Activated CD8-positive, alpha-beta memory T cell treated with anti-CD3 and anti-CD28 coated beads for 1 hour (primary cell): ENCODE measurements at places on chromosomes 2 and 18.

- DNase-seq: no peak
These were observed 205.4 kb upstream of the CDH2 start for GRCh38 chr18:28382215-28382879.

DNA sequence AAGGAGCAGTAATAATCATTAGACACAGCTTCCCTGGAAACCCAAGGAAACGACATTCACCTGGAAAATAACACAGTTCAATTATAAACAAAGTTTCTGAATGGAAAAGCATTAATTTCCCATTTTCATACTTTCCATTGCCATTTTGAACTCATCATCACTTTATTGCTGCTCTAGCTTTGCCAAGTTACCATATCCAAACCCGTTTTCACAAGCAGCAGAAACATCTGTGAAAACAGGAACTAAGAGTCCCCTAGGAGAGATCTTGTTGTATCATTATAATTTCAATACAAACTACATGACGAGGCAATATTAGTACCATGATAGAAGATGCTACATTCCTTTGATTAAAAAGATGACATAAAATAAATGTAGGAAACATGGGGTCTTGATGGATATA, 597.0 kb upstream of the NRXN1 start:
- DNase-seq: no peak

DNA sequence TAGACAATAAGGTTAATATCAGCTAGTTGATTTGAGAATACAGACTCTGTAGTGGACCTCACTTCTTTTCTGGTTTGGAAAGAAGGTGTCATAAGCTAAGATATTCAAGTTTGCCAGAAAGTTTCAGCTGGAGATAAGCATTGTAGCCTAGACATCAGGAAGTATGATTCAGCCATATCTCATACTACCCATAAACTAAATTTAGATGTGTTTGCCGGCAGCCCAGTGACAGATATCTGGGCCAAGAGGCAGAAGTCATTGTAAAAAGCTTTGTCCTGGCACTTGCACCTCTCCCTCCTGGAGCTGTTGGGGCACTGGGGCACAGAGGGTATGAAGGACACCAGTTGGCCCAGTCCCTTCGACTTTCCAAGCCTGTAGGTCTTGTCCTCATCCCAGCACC, 128.0 kb downstream of the EPHA4 start:
- DNase-seq: no peak

DNA sequence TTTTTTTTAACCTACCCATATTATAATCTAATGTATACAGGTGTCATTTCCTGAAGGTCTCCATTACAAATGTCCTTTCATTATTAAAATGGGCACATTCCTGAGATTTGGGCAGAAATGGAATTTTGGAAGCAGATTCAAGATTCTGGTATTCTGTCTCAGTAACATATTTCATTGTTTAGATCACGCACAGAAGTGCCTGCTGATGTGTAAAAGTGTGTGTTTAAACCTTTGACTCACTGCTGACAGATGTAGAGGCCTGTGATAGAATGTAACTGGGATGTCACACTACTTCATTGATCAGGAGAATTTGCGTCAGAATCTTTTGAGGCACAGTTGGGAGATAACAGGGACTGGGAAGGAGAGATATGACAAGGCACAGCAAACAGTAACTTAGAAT, 276.8 kb upstream of the EPAS1 start:
- DNase-seq: no peak

GRCh38 chr2:24873619-24874018, 46.4 kb downstream of the ADCY3 start:
- no peak for DNase-seq

DNA sequence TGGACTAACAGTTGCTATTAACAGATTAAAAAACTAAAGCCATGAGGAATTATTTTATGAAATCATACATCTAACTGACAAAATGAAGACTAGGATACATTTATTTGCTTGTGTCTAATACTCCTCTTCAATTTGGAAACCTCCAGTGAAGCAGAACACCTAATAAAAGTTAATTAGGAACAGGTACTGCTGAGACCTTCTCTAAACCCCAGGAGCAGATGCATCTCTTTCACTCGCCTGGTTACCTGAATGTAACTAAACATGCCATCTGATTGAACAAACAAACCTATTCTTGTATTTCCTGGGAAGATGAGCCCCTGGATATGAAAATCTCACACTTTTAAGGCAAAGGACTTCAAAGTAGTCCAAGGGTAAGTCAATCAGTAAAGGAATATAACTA, 898.2 kb downstream of the NRXN1 start:
- no peak for DNase-seq

- no peak for DNase-seq
These were observed 42.3 kb upstream of the STAT1 start for GRCh38 chr2:191056228-191056627.

DNA sequence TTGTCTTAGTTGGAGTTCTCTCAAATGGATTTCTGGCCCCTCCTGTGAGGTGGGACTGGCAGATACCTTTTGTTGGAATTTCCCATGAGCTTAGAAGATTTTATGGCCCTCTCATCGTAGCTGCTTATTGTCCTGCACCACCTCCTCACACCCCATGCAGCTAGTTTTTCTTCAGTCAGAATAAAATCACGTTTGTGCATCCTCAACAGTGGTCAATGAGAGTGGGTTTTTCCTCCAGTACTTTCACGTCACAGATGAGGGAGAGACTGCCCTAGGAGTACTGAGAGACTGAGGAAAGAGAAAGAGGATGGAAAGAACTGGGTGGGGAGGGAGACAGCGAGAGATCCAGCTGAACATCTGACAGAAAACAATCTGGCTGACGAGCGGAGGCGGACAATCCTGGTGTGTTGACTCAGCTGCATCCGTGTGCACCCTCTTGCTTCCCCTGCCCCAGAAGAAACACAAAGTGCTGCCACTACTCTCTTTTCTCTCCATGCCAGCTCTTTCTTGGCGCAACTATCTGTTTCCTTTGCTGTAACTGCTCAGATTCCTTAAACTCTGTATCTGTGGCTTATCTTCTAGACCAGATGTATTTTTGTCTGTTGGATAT, 7.4 kb downstream of the RAPGEF4 start:
- no peak for DNase-seq

- no peak for DNase-seq
These were observed 280.2 kb downstream of the SP3 start for GRCh38 chr2:173684896-173685459.

DNA sequence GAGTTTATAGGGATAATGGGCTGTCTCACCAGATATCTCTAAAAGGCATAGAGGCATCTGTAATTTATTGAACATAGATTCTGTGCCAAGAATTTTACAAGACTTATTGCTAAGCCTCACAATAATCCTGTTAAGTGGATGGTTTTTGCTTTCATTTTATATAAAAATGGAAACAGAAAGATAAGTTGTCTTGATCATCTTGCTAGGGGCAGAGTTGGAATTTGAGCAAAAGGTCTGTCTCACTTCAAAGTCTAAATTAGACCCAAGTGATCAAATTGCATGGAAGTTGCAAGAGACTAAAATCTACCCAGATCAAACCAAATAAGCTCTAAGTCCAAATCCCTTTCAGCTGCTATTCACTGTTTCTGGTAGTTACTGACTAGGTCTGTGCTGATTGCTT, 95.3 kb upstream of the SOX11 start:
- DNase-seq: no peak

GRCh38 chr2:241225983-241226382, 37.5 kb downstream of the ANO7 start:
- no peak for DNase-seq

DNA sequence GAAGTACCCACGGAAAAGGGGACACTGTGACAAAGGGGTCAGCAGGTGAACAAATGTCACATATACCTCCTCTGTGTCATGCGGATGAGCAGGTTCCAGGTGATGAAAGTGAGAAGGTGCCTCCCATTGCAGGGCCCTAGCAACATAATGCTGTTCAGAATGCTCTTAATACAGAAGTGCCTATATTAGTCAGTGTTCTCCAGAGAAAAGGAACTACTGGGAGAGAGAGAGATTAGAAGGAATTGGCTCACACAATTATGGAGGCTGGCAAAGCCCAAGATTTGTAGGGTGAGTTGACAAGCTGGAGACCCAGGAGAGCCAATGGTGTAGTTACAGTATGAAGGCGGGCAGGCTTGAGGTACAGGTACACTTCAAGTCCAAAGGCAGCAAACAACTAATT, 98.1 kb upstream of the CDC42EP3 start:
- DNase-seq: no peak

DNA sequence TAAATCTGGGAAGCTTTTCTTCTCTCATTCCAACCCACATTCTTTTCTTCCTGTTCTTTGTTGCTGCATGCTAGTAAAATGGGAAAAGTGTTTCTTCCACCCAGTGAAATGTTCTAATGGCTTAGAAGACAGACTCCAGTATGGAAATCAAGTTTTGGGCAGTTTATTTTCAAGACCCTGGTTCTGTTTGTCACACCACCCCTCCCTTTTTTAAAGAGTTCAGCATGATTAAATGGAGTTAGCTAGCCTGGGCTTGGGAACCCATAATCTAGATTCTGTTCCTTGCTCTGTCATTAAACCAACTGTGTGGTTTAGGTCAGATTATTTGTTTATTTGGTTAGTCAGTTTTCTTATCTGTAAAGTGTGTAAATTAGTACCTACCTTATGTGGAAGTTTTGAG, 151.8 kb upstream of the NT5C1B start:
- no peak for DNase-seq

DNA sequence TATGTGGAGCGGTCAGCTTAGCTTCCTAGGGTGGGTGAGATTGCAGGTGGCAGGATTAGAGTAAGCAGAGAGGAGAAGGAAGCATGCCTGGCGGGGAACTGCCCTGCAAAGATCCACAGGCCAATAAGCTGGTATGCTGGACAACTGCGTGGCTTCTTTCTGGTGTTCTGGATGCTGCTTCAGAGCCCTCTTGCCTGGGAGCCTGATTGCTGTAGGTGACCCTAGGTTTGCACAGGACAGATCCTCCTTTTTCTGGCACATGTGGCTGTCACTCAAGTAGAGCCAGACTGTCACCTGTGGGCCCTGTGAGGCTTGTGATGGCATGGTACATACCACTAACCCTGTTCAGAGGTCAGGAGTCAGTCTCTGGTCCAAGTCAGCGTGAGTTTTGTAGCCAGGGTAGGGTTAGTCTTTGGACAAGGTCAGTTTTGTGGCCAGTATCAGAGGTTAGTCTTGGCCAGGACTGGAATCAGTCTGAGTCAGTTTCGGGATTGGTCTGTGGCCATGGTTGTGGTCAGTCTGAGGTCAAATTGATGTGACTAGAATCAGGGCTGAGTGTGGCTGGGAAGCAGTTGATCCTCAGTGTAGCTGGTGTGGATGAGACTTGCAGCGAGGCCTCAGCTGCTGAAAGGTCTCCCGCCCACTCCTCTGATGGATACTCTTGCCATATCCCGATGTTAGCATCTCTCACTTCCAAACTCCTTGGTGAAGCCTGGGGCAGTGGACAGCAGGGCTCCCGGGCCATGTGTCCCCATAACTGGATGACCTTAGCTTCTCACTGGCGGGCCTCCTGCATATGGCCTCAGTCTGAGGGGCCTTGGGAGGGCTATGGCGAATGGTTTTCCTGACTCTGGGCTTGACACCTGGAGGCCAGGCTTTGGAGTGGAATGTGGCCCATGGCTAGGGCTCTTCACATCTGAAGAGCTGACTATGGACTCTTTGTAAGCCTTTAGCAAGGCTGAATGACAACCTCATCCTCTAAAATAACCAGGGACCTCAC, 260.5 kb downstream of the DYSF start:
- no peak for DNase-seq

DNA sequence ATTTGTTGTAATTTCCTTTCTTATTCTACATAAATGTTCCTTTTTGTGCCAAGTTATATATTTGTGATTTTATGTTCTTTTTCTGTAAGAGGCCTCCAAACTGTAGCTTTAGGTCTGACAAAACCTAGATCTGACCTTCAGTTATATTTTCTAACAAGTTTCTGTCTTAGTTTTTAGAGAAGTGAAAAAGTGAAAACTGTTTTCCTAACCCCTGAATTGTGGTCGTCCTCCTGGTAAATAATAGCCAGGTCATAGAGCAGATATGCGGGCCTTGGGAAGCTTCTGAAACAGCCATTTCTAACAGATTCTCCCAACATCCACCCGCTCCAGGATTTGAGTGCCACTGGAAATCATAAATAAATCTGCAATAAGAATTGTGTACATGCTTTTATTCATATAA, 398.4 kb upstream of the CWC22 start:
- DNase-seq: no peak

DNA sequence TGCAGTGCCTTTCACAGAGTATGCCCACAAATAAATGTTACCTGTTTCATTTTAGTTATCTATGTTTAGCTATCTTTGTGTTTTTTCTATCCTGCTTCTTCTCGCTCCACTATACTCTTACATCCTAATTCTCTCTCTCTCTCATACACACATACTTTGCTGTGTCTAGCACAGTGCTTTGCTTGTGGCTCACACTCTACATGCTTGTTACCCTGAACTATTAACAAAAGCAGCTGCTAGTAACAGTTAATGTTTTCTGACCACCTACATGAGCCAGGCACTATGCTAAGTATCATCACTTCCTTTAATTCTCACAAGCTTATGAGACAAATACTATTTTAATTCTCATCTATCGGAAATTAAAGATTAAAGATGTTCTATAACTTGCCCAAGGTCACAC, 390.5 kb upstream of the HNRNPA3 start:
- no peak for DNase-seq

DNA sequence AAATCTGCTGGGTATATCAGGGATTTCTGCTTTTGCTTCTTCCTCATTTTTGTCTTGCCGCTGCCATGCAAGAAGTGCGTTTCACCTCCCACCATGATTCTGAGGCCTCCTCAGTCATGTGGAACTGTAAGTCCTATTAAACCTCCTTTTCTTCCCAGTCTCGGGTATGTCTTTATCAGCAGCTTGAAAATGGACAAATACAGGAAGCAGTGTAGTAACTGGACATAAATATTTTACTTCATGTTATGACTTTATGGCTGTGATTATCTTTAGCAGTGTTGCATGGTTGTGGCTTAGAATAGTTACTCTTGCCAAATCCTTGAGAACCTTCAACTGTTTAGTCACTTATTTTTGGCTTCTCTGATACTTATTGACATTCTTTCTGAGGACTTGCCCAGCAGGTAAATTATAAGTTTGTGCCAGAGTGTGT, 66.2 kb upstream of the DLX2 start:
- no peak for DNase-seq

- DNase-seq: no peak
These were observed 457.2 kb downstream of the PIK3C3 start for GRCh38 chr18:42412281-42412680.

- DNase-seq: no peak
These were observed 29.6 kb downstream of the ARL4C start for GRCh38 chr2:234467289-234467688.

- DNase-seq: no peak
These were observed 1.5 kb upstream of the MPPE1 start for GRCh38 chr18:11909591-11910026.

- no peak for DNase-seq
These were observed 36.1 kb downstream of the HDLBP start for GRCh38 chr2:241279413-241279812.

DNA sequence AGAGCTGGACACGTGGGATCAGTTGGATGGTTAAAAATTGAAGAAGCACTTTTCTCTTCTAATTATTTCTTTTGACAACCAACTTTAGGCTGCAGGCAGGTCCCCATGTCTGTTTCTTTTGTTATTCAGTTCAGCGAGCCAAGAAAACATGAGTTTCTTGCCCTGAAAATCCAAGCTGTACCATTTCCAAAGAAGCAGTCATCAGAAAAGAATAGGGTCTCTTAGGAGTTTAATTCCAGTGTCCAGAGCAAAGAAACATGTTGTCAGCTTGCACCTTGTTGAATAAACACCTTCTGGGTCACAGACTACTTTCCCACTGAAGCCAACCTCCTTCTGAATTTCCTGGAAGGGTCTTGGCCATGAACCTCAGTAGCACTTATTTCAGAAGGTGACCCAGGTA, 170.5 kb upstream of the COPS8 start:
- no peak for DNase-seq
